GM12892 (cell line): ENCODE measurements at places on chromosomes 4 and X.

DNA sequence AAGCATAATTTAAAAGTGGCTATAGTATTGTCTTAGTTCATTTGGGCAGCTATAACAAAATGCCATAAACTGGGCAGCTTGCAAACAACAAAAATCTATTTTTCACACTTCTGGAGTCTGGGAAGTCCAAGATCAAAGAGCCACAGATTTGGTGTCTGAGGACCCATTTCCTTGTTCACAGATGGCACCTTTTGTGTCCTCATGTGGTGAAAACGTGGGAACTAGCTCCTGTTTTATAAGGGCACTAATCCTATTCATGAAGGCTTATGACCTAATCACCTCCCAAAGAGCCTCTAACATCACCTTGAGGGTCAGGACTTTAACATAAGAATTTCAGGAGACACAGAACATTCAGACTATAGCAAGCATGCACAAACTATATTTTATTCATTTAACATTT is 126.5 kb upstream of the WDFY3 start:
- DNase-seq = no peak

- no peak for DNase-seq
Observed at GRCh38 chr4:69546134-69546765, 50.5 kb upstream of the UGT2B4 start.

- DNase-seq = no peak
Observed at GRCh38 chrX:15366506-15367352, 17.5 kb downstream of the VEGFD start.

DNA sequence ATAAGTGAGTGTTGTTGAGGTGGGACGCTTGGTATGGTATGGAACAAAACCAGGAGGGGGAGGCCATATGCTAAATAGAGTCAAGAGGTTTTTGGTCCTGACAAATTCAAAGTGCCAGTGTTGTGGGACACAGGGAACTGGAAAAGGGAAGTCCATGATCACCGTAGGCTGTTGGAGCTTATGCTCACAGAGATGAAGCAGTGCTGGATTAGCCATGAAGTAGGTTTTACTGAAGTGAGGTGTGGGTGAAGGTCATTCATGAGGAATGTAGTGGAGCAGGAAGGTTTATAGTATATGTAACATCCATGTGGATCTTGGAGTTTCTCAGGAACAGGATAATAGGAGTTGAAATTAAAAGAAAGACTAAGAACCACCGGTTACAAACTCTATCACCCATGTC is 256.1 kb upstream of the PITX2 start:
- no peak for DNase-seq

DNA sequence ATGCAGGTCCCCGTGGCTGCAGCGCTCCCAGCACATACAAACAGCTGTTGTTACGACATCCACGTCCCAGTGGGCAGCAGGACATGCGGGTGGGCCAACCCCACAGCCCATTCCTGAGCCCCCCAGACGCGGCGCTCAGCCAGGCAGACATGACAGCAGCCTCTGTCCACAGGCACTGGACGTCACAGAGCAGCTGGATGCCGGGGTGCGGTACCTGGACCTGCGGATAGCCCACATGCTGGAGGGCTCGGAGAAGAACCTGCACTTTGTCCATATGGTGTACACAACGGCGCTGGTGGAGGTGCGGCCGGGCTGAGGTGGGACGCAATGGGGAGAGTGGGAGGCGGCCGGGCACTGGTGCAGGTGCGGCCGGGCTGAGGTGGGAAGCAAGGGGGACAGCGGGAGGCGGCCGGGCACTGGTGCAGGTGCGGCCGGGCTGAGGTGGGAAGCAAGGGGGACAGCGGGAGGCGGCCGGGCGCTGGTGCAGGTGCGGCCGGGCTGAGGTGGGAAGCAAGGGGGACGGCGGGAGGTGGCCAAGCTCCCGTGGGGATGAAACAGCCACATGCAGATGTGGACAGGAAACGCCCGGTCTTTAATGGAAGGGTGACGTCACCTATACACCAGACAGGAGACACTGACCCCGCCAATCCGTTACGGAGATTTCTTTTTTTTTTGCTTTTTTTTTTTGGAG is 9.4 kb downstream of the PLCXD1 start:
- DNase-seq = no peak

GRCh38 chr4:153204728-153205648 is 745 bp downstream of the TRIM2 start:
- no peak for DNase-seq

- no peak for DNase-seq
Observed at GRCh38 chr4:11618666-11619282, 190.1 kb upstream of the HS3ST1 start.

- DNase-seq = no peak
Observed at GRCh38 chr4:12200226-12200625, 771.5 kb upstream of the HS3ST1 start.

GRCh38 chrX:110171442-110171841 is 146.4 kb downstream of the AMMECR1 start:
- no peak for DNase-seq

- peak; percentile 56 for DNase-seq
Observed at GRCh38 chrX:154097003-154097588, 421 bp downstream of the MECP2 start.

- DNase-seq = no peak
Observed at GRCh38 chr4:128461291-128462102, 173.9 kb upstream of the PGRMC2 start.

- no peak for DNase-seq
Observed at GRCh38 chrX:65859299-65859698, 180.6 kb downstream of the VSIG4 start.

DNA sequence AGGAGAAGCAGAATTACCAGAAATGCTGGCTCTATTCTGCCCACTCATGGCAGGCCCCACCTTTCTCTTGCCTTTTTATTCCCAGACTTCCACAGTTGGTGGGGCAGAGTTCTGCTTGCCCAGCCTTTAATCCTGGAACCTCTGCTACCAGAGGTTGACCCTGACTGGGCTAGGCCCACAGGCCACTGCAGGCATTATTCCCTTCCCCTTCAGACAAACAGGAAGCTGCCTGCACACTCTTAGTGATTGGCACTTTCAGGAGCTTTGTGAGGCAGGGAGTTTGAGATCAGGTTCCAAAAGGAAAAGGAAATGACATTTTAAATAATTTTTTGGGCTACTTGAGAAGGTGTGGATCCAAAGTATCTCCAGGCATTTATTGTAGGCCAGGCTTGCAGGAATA is 18.8 kb downstream of the MSN start:
- DNase-seq = no peak

GRCh38 chr4:40718586-40718985 is 31.2 kb upstream of the NSUN7 start:
- DNase-seq = no peak

- DNase-seq = no peak
Observed at GRCh38 chr4:1763550-1764080, 29.5 kb upstream of the FGFR3 start.
